AG09319 (cell line): ENCODE measurements at places on chromosomes 3 and 15.

GRCh38 chr15:91624353-91624968 lies 229.0 kb upstream of the SLCO3A1 start:
- DNase-seq, result no peak

DNA sequence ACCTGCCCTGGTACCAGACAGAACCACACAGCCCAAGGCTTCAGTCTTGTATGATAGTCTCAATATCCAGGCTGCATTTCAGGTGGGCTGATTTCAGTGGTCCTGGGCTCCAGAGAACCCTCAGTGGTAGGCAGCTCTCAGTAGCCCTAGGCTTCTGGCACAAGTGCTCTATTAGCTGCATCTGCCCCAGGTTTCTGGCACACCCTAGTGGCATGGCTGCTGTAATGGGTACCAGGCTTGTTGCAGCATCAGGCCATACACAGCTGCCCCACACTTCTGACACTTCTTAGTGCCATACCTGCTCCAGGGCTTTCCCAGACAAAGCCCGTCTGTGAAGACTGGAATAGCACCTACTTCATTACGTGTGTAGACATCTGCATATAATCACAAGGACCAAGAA lies 1062.2 kb upstream of the EPHA6 start:
- no peak for DNase-seq

GRCh38 chr15:35690698-35691116 lies 144.7 kb upstream of the DPH6 start:
- DNase-seq, result no peak

DNA sequence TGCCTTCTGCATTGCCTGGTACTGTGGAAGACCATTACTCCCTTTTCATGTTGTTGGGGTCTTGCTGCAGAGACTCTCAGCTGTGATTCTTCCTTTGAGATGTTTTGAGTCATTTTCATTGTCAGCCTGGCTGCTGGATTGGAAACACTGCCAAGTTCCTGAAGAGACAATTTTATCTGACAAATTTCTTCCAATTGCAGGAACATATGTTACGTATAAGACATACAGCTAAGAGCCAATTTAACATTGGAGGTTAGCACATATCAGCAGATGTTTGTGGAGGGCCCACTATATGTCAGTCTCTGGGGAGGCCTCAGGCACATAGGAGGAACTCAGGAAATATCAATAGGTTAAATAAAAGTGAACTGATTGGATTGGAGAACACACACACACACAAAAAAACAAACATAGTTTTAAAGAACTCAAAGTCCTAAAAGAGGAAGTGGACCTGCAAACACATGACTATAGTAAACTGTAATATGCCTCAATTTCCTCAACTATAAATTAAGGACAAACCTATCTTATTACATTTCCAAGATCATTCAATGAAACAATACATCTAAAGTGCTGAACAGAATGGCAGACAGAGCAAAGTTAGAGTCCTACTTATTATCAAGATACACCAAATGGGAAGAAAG lies 172.3 kb downstream of the MYRIP start:
- DNase-seq, result no peak

- DNase-seq, result no peak
Observed at GRCh38 chr3:1088503-1088902, 4.3 kb upstream of the CNTN6 start.

DNA sequence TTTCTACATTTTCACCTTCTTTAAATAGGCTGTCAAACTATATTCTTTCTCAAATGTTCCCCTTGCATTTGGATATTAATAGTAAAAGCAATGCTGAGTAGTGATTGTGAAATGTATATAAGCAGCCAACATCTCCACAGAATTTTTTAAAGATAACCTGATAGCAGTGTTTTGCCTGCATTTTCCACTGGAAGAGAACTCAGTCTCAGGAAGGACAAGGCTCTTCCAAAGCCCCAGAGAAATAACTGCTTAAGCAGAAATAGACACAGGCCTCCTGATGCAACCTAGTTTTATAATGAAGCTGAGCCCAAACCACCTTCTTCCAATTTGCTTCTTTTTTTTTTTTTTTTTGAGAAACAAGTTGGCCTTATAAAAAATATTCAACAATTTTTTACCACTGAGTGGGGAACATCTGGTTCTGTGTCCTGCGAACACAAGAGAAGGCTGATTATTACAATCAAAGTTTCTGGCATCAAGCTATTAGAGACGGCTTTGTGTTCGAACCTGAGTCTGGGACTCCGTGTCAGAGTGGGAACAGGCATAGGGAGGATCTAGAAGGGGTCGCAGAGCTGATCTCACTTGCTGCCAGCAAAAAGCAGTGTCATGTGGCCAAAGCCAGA lies 332.5 kb upstream of the TBL1XR1 start:
- peak; percentile 61 for DNase-seq

DNA sequence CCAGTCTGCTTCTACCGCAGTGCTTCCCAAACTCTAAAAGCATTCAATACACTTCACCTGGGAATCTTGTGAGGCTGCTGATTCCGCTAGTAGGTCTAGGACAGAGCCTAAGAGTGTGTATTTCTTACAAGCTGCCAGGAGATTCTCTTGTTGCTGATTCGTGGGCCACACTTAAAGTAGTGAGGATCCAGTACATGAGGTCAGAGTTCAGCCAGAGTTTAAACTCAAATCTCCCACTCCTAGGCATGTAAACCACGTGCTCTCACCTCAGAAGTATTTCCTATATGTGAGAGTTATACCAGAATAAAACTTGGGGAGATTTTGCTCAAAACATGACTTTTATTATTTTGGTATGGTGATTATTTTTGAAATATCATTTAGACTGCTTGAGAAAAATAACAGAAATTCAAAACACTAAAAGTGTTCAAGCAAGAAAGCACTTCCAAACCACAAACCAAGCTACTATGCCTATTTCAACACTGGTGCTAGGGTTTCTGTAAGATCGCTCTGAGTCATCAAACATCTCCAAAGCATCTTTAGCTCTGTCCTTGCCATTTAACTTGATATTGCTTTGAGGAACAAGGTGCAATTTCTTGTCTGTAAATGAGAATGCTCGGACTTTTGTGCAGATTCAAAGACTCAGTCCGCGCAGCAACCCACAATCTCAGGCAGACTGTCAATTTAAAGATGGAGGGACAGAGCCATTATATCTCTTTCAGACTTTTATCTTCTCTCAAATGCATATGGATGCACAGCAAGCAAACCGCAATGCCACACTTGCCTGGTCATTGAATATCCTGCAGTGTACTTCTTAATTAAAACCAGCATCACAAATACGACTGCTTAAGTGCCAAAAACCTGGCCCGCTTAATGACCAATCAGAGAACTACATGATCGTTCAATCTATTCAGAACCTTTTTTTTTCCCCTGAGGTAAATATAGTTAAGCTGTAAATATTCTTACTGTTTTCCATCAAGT lies 59.8 kb downstream of the AGTR1 start:
- DNase-seq, result peak; percentile 16

DNA sequence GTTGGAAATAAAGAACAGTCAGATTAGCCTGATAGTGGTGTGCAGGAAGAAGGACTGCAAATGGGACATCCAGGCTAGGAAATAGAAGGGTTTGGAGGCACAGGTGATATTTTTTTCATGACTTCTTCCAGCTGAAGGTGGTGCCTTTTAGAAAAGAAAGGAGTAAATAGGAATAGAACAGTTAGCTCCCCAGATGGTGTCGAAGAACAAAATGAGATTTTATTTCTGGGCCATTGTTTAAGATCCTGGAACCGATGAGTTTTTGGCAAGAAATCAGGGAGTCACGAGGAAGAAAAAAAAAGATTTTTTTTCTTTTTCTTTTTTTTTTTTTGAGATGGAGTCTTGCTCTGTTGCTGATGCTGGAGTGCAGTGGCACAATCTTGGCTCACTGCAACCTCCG lies 9.8 kb upstream of the NCK1 start:
- no peak for DNase-seq

DNA sequence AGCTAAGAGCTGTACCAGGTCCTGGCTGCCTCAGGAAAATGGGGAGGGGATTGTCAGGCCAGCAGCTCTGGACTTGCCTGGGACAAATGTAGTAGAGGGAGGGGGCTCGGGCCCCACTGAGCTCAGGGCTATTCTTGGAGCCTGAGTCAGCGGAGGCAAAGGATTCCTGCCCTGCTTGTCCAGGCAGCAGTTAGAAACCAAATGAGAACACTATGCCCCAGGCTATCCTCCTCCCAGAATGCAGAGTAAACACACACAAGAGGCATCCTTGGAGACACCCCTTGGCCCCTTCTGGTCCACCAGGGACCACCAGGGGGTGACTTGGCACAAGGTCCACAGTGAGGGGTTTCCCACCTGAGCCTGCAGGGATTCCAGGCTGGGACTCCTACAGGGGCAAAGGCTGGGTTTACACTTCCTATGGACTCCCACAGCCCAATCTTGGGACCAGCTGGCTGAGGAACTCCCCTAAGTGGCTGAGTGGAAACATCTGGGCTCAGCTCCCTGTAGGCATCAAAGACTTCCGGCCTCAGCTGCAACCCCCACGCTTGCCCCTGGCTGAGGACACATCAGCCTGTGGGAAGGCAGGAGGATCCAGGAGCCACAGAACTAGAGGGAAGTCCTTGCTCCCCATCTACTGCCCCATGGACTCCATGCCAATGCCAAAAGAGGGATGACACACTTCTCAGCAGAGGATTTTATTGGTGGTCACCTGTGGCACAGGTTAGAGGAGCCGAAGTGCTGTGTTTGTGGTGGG lies 3.4 kb upstream of the COL7A1 start:
- peak; percentile 88 for DNase-seq

- no peak for DNase-seq
Observed at GRCh38 chr3:47008851-47009224, 29.4 kb downstream of the NBEAL2 start.

GRCh38 chr3:84600703-84601225 lies 358.0 kb upstream of the CADM2 start:
- DNase-seq, result no peak

DNA sequence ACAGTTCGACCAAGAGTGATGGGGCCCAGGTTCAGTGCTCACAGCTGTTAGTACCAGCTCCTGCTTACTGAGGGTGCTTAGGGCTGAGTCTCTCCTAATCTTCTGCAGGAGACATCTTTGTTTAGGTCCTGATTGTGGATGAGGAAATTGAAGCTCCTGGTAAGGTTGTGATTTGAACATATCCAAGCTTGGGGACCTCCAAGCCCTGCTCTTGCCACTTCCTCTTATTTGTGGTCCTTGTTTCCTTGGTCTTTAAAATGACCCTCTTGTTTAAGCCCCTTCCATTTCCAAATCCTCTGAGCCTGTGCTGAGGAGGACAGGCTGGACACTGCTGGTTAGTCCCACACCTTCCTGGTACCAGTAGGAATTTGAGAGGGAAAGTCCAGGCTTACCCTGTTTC lies 87.0 kb downstream of the EEFSEC start:
- DNase-seq, result no peak

- DNase-seq, result peak; percentile 93
Observed at GRCh38 chr15:68536331-68537095, 42.3 kb upstream of the CORO2B start.

GRCh38 chr3:71227270-71227661 lies 356.3 kb downstream of the FOXP1 start:
- DNase-seq, result no peak

- no peak for DNase-seq
Observed at GRCh38 chr3:3199306-3199705, 19.8 kb upstream of the CRBN start.

DNA sequence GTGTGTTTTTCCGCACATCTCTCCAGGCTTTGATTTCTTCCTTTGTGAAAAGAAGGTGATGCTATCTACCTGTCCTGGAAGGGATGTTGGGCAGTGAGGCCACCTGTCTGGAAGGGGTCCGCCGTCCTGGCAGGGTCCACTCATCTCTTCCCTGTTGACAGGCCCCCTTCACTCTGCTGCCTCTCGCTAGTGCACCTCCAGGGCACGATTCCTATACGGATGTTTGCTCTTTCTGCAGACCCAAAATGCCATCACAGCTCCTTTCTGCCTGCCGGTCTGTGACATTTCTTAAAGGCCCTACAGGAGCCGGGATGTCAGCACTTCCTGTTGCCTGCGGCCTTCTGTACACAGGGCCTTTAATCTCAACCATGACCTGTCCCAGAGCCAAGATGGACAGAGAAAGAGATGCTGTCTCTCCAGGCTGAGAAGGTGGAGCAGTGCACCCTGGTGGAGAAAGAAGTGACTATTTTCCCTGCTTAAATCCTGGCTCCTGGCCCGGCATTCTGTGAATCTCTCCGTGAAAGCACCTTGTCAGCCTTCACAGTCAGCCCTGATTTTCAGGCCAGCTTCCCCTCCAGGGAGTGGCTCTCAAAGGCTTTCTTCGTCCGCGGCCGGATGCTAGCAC lies 7.4 kb downstream of the FAM3D start:
- no peak for DNase-seq

GRCh38 chr15:91023720-91024119 lies 1.3 kb upstream of the VPS33B start:
- no peak for DNase-seq

- DNase-seq, result no peak
Observed at GRCh38 chr3:126360714-126361060, 3.5 kb upstream of the KLF15 start.

DNA sequence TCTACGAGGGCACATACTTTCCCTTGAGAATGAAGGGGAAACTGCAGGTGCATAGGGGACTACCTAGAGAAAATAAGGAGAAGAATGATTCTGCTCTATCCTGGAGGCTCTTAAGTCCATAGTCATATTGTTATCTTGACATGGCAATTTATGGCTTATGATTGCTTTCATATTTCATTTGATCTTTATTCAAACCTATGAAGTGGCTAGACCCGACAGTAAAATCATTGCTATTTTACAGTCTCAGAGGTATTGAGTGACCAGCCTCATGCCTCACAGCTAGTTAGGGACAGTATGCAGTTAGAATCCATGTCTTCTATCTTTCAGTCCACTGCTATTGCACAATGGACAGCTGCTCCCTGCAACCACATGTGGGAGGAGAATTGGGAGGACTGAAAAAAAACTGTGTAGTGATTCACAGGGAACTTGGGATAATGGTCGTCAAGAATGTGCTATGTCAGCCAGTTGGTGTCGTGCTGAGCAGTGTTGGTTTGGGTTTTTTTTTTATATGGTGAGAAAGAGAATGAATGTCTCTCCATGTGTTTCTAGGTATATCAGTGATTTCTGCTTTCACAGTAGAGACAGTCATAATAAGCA lies 63.2 kb upstream of the SPPL2A start:
- peak; percentile 49 for DNase-seq

- no peak for DNase-seq
Observed at GRCh38 chr15:36062357-36062756, 516.4 kb upstream of the DPH6 start.

DNA sequence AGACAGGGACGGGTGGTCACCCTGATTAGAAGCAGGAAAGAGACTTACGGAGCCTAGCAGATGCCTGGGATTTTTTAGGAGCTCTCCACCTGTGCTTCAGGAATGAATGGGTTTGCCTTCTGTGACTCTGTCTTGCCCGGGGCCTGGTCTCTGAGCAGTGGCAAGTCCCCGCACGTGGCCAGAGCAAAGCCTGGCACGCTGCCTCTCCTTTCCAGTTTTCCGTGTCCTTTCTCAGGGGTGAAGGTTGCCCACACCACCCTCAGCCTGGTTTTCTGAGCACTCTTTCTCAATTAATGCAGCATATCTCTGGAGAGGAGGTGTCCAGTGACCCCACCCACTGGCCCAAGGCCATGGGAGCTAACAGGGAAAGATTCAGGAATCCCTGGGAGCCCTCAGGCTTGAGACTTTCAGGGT lies 14.5 kb upstream of the CHST14 start:
- no peak for DNase-seq
